ENCODE measurements at places on chromosomes 3 and 15.

DNA sequence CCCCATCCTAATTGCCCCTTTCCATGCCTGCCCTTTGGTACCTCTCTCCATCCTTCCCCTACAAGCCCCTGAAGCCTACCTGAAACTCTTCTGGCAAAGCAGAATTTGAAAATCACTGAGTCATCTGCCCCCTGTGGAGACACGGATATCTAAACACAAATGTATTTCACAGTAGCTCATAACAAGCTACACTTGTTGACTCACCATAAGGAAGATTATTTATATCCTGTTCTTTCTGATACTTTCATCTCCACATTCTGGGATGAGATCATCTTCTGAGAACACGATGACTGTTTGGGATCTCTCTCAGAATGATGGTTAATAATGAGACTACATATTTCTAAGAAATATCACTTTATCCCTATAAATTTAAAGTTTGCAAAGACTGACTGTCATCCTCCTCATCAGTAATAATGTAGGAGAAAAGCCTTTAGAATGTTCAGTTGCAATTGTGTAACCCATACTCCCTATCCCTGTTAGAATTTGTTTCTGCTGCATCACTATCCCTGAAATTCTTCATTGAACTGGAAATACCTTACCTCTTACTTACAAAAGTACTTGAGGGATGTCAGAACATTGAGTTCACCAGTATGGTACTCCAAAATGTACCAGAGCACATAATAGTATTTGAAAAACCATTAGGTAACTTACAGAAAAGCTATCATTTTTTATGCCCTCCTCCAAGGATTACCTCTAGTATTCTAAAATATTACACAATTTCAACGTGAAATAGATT is 116.1 kb upstream of the IL12A start:
- no peak for DNase-seq

- no peak for DNase-seq
Observed at GRCh38 chr3:161619351-161619750, 122.7 kb downstream of the OTOL1 start.

- no peak for DNase-seq
Observed at GRCh38 chr3:2595486-2595885, 496.8 kb downstream of the CNTN4 start.

DNA sequence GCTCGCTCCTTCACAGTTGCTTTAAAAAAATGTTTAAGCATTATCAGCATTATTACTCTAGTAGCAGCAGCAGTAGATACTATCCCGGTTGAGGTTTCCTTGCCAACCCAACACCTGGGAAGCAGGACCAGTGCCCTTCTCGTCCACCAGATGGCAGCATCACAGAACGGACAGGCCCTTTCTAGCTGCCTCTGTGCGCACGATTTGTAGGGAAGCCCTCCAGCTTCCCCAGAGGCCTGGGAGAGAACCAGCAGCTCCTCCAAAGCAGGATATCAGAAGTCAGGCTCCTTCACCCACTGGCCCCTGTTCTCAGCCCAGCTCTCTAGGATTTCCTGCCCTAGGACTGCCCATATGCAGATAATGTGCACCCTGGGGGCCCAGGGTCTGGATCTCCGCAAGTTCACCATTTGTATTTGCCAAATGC is 16.8 kb upstream of the ESYT3 start:
- peak; percentile 56 for DNase-seq

- no peak for DNase-seq
Observed at GRCh38 chr3:167033866-167034265, 346.2 kb downstream of the ZBBX start.

- peak; percentile 47 for DNase-seq
Observed at GRCh38 chr15:44541282-44541958, 4.5 kb downstream of the EIF3J start.

DNA sequence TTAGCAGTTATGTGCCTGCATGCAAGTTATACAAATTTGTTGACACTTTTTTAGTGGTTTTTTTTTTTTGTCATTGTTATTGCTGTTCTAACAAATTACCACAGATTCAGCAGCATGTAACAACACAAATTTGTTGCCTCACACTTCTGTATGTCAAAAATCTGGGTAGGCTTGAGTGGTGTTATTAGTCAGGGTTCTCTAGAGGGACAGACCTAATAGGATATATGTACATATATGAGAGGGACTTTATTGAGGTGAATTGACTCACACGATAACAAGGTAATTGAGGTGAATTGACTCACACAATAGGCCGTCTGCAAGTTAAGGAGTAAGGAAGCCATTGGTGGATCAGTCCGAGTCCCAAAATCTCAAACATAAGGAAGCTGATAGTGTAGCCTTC is 15.0 kb upstream of the PLSCR1 start:
- DNase-seq, result no peak

- DNase-seq, result no peak
Observed at GRCh38 chr15:88656760-88657221, 18.0 kb downstream of the ISG20 start.

DNA sequence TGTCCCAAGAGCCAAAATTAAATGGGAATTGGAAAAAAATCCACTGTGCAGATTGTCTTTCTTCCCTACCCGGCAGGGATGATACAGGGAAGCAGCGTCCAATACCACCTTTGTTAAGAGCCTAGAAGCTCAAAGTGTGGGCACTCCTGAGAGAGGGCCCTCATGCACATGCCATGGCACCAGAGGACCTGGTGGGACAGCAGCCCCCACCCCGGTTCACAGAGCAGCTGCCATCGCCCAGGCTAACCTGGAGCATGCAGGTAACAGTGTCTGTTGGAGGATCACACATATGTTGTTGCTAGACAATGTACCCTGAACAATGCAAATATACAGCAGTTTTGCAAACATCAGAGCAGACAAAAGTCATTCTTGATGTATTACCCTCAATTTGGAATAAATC is 206.5 kb downstream of the TJP1 start:
- no peak for DNase-seq

DNA sequence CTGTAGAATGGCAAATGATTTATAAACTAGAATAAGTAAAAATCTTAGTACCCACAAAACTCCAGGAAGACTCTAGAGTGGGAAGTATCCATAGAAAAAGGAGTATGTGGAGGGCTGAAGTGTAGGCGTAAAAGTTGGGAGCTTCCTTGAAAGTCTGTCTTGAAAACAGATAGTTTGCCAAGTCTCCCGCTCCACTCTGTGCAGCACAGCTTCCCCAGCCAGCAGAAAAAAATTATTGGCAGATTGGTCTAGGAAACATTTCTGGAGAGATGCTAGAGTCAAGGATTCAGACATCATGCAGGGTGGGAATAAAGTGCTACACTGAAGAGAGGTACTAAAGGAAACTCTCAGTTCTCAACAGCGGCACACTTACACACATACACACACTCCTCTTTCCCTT is 53.4 kb upstream of the CD200R1L start:
- no peak for DNase-seq

GRCh38 chr15:98812716-98813446 is 164.5 kb downstream of the IGF1R start:
- peak; percentile 18 for DNase-seq

DNA sequence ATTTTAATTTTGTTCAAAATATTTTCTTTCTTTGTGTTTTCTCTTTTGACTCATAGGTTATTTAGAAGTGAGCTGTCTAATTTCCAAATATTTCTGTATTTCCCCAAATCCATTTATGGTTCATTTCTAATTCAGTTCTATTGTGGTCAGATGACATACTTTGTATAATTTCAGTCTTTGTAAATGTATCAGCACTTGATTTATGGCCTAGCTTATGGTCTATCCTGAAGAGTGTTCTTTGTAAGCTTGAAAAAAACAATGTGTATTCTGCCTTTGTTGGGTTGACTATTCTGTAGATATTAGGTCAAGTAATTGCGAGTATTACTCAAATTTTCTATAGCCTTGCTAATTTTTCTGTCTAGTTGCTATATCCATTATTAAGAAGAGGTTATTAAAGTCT is 311.2 kb downstream of the OCA2 start:
- DNase-seq, result no peak

GRCh38 chr15:81111018-81111417 is 23.1 kb upstream of the CFAP161 start:
- DNase-seq, result no peak

DNA sequence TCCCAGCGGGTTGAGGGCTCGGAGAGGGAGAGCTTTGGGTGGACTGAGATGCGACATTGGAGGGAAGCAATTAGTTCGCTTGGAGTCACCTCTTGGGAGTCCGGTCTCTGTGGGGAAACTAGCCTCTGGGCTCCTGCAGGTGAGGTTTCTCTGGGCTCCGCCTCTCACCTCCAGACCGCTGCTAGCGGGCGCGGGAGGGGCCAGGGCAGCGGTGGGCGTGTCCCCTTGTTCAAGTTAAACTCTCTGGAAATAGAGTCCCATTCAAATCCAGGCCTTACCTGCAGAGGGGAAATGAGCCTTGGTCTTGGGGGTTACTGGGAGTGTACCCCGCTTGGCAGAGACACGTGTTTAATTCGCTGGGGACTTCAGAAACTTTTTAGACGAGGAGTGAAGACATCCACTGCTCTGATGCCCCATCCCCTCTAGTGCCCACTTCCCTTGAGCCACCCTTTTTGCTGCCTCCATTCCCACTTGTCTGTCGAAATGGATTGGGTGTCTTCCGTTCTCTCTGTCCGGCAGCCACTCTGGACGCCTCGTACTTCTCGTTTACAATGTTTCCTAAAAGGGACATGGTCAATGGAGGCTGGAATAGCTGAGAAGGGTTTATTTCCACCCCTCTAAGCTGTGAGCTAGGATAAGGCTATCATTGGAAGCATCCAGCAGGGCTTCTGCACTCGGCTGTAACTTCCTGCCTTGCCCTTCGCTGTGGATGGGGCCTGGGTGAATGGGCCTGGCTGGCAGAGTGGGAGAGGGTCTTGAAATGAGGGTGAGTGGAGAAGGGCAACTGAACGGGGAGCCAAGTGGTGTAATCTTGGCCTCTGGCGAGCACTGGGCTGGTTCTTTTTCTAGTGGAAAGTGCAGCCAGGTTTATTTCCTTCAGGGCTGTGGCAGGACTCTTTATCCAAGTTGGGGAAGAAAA is 1.1 kb downstream of the MITF start:
- DNase-seq, result peak; percentile 24

GRCh38 chr15:65209701-65210643 is 1.3 kb downstream of the CILP start:
- DNase-seq, result no peak

- DNase-seq, result no peak
Observed at GRCh38 chr3:49567406-49567805, 13.1 kb downstream of the BSN start.

DNA sequence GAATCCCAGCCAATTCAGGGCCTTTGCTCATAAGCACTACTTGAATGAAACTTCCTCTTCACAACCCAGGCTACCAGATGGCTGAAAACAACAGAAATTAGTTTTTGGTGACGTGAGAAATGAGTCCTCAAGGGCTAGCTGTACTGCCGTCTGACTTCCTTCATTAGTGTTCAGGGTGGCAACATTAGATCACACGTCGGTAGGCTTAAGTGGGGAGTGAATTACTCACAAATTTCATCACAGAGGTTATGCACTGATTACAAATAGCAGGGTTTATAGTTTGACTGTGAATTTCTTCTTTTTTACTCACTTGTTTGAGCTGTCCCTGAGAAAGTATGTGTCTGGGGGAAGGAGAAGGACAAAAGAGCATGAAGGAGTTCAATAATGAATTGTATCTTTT is 397.2 kb downstream of the GAP43 start:
- no peak for DNase-seq

GRCh38 chr3:158748237-158748828 is 16.1 kb upstream of the RARRES1 start:
- DNase-seq, result peak; percentile 81

- DNase-seq, result no peak
Observed at GRCh38 chr3:143445118-143445517, 325.5 kb downstream of the CHST2 start.

- no peak for DNase-seq
Observed at GRCh38 chr15:101372149-101372577, 77.1 kb upstream of the SNRPA1 start.

DNA sequence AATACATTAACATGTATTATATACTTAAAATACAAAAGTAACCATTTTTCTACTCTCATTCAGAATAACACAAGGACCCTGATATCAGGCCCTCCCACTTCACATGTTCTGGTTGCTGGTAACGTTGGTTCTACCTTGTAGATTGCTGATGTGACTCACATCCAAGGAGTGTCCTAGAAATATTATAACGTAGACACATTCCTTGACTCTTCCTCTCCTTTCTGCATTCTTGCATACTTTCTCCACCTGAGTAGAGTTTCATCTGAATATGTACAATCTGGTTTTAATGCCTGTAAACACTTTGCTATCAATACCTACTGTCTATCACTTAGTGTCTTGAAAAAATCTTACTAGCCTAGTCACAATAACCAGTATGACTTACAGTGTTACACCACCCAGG is 35.0 kb upstream of the NEDD4 start:
- no peak for DNase-seq

DNA sequence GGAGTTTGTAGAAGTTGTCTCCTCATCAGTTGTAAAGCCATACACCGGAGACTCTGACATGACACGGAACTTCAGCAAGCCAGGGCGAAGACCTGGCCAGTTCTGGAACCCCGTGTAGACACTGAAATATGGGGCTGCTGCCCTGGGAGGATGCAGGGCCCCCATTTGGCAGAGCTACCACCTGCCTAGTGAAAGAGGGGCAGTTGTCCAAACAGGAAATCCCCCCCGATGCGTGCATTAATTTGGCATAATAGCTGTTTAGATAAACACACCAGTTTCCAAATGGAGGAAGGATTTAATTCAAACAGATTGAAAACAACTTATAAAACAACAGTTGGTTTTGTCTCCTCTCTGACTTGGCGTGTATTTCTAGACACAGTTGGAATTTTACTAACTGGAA is 357.2 kb downstream of the GABRG3 start:
- no peak for DNase-seq

GRCh38 chr3:13075318-13075717 is 2.1 kb upstream of the IQSEC1 start:
- DNase-seq, result no peak

DNA sequence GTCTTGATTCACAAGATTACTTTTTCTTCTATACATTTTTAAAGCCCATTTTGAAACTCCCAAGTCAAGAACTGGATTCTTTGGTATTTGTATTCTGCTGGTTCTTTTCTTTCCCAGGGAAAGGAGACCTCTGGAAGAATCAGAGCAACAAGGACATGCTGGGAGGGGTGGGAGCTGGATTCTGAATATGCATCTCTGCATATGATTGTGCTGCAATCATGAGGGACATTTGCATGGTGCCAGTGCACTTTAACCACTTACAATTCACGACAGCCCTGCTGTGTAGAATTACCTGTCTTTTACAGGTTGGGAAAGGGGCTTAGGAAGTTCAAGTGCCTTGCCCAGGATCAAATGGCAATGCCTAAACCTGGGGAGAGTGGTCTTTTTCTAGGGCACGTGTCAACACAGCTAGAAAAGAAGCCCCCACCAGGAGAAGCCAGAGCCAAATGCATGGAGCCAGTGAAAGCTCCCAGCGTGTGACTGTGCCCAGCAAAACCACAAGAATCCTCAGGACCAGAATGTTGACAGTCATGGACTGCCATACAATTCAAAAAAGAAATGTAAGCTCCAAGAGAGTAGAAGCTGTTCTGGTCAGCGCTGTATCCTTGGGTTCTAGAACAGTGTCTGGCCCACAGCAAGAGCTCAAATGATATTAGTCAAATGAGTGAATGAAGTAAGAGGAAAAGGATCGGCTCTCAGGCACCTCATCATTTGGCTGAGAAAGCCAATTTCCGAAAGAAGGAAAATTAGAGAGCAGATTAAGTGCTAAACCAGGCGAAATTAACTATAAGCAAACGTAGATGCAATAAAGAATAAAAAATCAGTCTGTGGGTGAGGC is 84.5 kb upstream of the MEF2A start:
- no peak for DNase-seq

All from hematopoietic multipotent progenitor cell treated with erythropoietin and hydrocortisone succinate and interleukin-3 and kit ligand, for 15 days (in vitro differentiated cells).